ENCODE measurements at places on chromosomes 12 and 14.

- no peak for DNase-seq
Measured at GRCh38 chr12:68498736-68499135, 112.0 kb upstream of the RAP1B start.

GRCh38 chr14:60686865-60687264 lies 37.3 kb downstream of the SIX4 start:
- DNase-seq: no peak

DNA sequence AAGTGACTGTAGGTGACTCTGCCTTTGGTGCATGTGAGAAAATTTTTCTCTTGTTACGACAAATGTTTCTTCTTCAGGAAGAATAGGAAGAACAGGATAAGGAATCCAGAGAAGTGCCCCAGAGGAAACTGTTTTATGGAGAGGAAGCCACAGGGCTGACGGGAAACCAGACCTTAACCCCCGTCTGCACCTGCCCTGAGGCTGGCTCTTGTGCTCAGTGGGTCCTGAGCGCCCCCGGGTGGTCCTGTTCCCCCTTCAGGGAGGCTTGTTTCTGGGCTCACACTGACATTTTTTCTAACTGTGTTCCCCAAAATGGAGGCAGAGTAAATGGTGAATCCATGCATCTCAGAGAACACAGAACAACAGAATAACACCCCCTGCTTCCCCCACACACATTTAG lies 691.8 kb downstream of the TMEM121 start:
- no peak for DNase-seq

GRCh38 chr12:25372969-25373817 lies 122.5 kb upstream of the KRAS start:
- DNase-seq: no peak

GRCh38 chr14:68173227-68173972 lies 353.8 kb downstream of the RAD51B start:
- no peak for DNase-seq

DNA sequence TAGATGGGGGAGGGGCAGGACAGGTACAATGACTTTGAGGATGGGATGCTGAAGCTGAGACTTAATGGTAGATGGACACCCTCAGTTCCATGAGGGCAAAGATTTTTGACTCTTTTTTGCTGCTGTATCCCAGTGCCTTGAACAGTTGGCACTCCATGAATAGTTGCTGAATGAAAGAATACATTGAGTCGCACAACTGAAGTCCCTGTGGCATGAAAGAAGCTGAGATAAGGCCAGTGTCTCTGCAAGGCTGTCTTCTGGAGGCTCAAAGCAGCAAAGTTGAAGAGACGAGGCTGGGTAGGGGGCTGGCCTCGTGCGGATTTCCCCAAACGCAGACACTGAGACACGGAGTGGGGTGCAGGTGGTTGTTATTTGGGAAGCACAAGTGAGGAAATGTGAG lies 179.3 kb downstream of the ADCK1 start:
- DNase-seq: no peak

GRCh38 chr12:46818642-46819041 lies 7.2 kb downstream of the SLC38A4 start:
- no peak for DNase-seq

- DNase-seq: no peak
Measured at GRCh38 chr12:90268574-90268973, 559.9 kb upstream of the ATP2B1 start.

GRCh38 chr12:102958073-102958829 lies 777 bp downstream of the ASCL1 start:
- DNase-seq: peak; percentile 80

DNA sequence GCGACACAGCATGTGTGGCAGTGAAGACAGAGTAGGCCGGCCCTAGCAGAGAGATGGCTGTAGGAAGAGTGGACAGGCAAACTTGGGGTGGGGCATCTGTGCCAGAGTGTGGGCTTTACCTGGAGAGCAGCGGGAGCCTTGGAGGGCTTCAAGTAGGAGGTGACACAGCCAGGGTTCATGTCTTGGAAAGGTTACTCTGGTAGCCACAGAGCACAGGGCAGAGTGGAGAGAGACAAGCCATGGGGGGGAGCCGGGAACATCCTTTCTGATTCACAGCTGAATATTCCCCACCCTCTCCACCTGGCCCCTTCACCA lies 53.5 kb upstream of the DIO3 start:
- DNase-seq: no peak

DNA sequence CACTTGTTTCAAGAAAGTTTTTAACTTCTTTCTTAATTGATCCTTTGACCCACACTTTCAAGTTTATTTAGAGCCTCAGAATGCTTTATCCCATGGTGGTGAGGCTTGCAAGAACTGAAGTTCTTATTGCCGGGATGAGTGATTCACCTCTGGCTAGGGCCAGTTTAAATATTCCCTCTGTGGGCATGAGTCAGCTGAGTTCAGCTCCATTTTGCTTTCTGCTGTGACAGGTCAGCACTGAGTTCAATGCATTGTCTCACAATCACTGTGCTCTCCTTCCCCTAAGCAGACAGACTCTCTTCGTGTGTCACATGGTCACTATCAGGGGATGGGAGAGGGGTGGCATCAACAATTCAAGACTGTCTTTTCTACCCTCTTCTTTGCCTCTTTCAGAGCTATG lies 514.6 kb upstream of the FBXO33 start:
- no peak for DNase-seq

- no peak for DNase-seq
Measured at GRCh38 chr12:49048953-49049352, 11.6 kb downstream of the KMT2D start.

DNA sequence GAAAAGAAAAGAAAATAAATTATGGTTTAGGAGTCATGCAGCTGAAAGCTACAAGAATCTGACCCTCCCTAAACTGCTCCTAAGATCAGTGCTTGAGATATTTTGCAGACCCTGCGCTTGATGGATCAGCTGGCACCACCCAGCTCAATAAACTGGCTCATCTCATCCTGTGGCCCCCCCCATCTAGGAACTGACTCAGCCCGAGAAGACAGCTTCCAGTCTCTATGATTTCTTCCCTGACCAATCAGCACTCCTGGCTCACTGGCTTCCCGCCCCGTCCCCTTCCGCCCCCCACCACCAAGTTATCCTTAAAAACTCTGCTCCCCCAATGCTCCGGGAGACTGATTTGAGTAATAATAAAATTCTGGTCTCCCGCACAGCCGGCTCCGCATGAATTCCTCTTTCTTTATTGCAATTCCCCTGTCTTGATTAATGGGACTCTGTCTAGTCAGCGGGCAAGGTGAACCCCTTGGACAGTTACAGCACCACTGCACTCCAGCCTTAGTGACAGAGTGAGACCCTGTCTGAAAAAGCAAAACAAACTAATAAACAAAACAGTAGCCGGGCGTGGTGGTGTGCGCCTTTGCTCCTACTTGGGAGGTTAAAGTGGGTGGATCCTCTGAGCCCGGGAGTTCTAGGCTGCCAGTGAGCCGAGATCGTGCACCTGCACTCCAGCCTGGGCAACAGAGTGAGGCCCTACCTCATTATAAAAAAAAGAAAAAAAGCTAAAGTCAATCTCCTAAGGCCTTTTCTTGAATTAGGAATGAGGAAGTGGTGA lies 24.5 kb upstream of the SPTLC2 start:
- no peak for DNase-seq

DNA sequence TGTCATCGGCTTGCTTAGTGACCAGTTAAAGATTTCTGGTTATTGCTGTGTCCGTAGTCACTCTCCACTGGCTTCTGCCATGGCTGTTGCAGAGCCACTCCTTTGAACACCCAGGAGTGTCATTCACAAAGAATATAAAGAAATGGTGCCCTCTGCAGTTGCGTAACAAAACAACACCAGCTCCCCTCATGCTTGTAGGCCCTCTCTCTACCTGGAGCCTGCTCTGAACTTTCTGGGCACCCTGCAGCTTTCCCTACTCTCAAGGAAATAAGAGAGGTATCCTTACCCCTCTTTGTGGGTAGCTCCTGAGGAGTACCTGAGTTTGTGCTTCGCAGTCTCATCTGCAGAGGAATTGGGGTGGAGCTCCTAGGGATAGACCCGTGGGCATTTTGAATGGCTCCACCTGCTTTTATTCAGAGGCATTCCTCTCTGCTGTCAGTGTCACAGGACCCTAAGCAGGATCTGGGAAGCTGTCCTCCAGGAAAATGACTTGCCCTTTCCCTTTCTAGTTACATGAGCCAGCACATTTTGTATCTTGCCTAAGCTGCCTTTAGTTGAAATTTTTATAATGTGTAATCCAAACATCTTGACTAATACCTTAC lies 97.2 kb upstream of the TMEM260 start:
- DNase-seq: peak; percentile 71

DNA sequence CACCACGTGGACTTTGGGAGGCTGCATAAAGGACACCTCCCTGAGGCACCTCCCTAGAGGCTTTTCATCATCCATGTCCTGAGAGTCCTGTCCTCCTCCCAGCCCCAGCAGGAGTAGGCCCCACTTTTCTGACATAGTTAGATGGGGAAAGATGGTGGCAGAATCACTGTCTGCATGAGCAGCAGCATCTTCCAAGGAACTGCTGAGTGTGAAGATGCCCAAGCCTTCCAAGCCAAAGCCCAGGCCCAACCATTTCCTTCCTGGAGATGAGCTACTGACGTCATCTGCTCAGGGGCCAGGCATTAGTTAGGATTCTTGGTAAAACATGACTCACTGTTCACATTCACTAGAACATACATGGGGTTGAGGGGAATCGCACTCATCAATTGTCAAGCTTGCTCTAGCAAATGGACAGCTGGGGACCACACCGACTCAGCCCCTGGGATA lies 37.3 kb downstream of the VDR start:
- no peak for DNase-seq

GRCh38 chr12:31749024-31749704 lies 20.3 kb upstream of the AMN1 start:
- DNase-seq: no peak

DNA sequence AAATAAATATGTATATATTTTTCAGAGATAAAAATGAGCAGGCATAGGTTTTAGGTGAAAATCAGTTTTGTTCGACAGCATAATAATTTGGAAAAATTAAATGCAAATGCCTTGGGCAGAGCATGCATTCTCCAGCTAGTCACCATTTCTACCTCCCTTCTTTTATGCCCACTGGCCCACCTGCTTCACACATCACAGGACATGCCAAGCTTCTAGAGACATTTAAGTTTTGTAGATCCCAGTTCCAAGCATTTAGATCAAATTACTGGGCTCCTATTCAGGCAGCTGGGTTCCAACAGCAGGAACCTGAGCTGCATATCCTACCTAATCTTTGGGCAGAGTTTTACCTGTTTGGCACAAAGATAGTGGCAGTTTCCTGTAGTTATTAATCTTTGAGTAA lies 67.6 kb upstream of the SLC38A4 start:
- DNase-seq: no peak

Measured in D341Med (cell line).